Foreskin keratinocyte (primary cell): ENCODE measurements at places on chromosomes 3 and 15. TPM values are rescaled to one million over a fixed set of nuclear protein-coding genes. Genes with fewer than 3 reads are reported as not detected.

LIPH gene
- 0.03 and 0.07 TPM in 2 replicates for total RNA-seq

STRIT1 gene
- not detected in 2 replicates for total RNA-seq

PRR20G gene
- not detected in 2 replicates for total RNA-seq

SUSD5 gene
- total RNA-seq, result 0.07 and 0.14 TPM in 2 replicates

PLA2G4D gene
- 0.07 and 0.14 TPM in 2 replicates for total RNA-seq
